ENCODE measurements at places on chromosomes 2 and 18.

DNA sequence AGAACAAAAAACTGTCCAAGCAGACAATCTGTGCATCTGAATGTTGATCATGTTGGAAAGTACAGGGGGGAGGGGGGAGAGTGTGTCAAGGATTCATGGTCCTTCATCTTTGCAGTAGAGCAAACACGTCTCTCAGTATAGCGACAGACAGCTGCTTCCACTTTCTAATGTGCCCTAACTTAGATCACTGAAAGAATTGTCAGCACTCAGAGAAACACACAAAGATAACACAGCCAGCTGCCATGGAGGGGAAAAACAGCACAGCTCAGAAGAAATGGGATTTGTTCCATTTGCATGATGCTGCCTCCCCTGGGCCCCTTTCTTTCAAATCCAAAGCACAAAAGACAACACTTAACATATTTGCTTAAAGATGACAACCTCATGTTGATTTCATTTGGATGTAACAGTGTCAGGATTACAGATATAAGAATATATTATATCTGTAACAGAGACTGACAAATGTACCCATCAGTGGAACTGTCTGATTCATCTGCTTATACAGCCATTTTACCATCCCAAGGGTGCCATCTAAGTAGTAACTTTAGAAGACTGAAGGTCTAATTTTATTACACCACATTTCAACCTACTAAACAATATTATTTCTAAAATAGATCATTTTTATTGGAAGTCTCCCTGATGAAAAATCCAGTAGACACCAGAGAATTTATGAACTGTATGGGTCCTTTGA lies 17.7 kb downstream of the FIGN start:
- H3K27ac ChIP-seq, result no peak overlapping the region
- H3K4me3 ChIP-seq, result no peak overlapping the region
- H3K36me3 ChIP-seq, result no peaks in the 10 kb centered on the region
- H3K4me1 ChIP-seq, result no peaks in the 10 kb centered on the region
- no peak for DNase-seq

DNA sequence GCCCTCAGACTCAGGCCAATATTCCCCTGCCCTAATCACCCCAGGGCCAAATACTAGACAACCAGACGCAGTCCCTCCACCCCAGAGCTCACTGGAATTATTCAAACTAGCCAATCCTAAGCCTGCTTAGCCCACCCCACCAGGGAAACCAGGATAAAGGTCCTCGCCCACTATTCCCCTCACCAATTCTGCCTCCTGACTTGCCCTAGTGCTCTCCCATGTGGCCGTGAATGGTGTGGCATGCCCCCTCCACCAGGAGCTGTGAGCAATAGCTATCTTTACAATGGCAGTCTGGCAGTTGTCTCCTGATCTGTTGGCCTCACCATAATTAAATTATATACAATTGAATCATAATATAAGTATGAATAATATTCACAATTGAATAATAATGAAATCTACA lies 42.3 kb downstream of the FAM124B start:
- no peak overlapping the region for H3K4me3 ChIP-seq
- DNase-seq, result no peak
- no peak overlapping the region for H3K27ac ChIP-seq
- no peaks in the 10 kb centered on the region for H3K27me3 ChIP-seq

GRCh38 chr18:48548921-48549320 lies 10.1 kb downstream of the CTIF start:
- no peak for DNase-seq
- H3K27ac ChIP-seq, result no peak overlapping the region
- H3K4me3 ChIP-seq, result no peak overlapping the region
- H3K36me3 ChIP-seq, result no peaks in the 10 kb centered on the region

GRCh38 chr2:50885948-50886347 lies 146.0 kb downstream of the NRXN1 start:
- H3K4me3 ChIP-seq, result no peak overlapping the region
- H3K27ac ChIP-seq, result no peak overlapping the region
- H3K27me3 ChIP-seq, result no peaks in the 10 kb centered on the region
- H3K36me3 ChIP-seq, result no peaks in the 10 kb centered on the region
- H3K4me1 ChIP-seq, result no peaks in the 10 kb centered on the region
- DNase-seq, result no peak

DNA sequence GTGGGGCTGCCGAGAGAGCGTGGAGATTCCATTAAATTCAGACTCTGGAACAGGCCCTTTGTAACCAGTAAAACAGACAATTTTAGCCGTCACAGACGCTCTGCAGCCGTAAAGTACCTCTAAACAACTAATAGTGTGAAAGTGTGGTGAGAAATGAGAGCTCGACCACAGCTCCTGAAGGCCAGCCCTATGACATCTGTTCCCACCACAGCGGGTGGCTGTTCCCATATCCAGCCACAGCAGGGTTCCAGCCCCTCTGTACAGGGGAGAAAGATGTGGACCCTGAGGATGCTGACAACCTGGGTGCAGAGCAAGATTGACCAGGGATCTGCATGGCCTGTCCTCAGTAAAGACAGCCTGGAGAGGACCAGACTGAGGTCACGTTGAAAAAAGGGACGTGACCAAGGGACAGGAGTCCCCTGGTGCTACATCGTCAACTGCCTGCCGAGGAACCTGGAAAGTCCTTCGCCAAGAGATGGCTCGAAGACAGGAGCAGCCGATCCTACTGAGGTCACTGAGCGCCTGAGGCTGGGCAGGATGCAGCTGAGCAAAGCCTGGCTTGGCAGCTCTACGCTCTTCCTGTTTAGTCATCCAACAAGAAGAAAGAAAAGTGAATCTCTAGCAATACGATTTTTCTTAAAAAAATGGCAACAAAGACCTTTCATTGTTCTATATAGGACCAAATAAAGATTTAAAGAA lies 831.7 kb downstream of the RNF144A start:
- H3K27ac ChIP-seq, result no peak overlapping the region
- no peak overlapping the region for H3K4me3 ChIP-seq
- H3K27me3 ChIP-seq, result no peaks in the 10 kb centered on the region
- no peaks in the 10 kb centered on the region for H3K36me3 ChIP-seq

DNA sequence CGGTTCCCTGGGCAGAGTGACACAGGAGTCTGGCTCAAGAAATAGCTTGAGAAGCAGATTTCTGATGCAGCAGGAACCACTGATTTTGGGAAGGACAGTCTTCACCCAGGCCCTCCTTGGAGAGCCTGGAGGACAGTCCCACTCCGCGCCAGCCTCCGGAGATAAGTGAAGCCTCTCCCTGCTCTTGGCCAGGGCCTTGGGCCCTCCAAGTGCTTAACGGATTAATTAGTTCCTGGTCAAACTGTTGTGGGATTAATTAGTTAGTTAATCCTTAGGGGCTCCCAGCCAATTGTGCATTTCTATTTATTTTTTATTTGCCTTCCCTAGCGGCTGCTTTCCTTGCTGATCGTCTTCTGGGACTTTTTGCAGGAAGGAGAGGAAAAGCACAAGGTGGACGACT lies 19.6 kb downstream of the CPLX4 start:
- no peaks in the 10 kb centered on the region for H3K4me1 ChIP-seq
- H3K4me3 ChIP-seq, result no peak overlapping the region
- no peak for DNase-seq

- DNase-seq, result no peak
- H3K4me3 ChIP-seq, result no peak overlapping the region
- peaks cover 10% of the 10 kb centered on the region for H3K36me3 ChIP-seq
- no peaks in the 10 kb centered on the region for H3K27me3 ChIP-seq
- H3K27ac ChIP-seq, result no peak overlapping the region
These were observed 33.1 kb downstream of the TUBB6 start for GRCh38 chr18:12340945-12341660.

DNA sequence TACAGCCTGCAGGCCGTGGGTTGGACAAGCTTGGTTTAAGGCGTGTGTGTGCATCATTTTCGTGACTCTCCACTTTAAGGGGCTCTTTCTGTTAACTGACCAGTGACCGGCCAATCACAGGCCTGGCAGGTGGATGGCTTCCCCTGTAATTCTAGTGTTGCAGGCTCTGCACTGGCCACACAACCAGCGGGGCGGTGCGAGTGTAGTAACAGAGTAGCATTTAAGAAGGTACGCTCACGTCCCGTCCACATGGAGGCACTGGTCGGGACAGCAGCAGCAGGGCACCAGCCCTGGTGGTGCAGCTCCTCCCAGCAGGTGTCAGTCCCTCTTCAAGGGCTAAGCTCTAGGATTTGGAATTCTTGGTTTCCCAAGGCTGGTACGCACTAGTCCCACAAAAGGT lies 8.0 kb upstream of the ANO7 start:
- H3K27ac ChIP-seq, result no peak overlapping the region
- no peaks in the 10 kb centered on the region for H3K4me1 ChIP-seq
- DNase-seq, result no peak

DNA sequence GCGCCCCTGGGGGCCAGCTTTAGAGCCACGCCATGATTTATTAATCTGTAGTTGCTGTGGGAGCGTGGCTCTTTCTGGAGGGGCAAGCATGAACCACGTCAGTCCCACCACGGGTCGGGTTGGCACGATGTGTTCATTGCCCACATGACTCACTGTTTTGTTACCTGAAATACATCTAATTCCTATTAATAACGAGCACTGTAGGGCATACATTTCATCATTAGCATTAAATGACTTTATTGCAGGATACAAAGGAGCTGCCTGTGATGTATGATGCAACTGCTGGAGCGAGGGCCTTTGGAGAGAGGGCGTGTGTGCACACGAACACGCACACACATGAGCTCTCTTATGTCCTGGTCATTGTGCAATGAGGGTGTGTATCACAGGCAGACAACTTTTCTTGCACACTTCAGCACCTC lies 127.0 kb downstream of the INHBB start:
- DNase-seq, result peak; percentile 68
- no peaks in the 10 kb centered on the region for H3K4me1 ChIP-seq
- H3K36me3 ChIP-seq, result no peaks in the 10 kb centered on the region
- H3K27me3 ChIP-seq, result no peaks in the 10 kb centered on the region
- H3K4me3 ChIP-seq, result no peak overlapping the region

GRCh38 chr18:13455471-13455870 lies 236.9 kb downstream of the LDLRAD4 start:
- H3K27ac ChIP-seq, result no peak overlapping the region
- no peak for DNase-seq
- peaks cover 7% of the 10 kb centered on the region for H3K27me3 ChIP-seq
- no peak overlapping the region for H3K4me3 ChIP-seq

DNA sequence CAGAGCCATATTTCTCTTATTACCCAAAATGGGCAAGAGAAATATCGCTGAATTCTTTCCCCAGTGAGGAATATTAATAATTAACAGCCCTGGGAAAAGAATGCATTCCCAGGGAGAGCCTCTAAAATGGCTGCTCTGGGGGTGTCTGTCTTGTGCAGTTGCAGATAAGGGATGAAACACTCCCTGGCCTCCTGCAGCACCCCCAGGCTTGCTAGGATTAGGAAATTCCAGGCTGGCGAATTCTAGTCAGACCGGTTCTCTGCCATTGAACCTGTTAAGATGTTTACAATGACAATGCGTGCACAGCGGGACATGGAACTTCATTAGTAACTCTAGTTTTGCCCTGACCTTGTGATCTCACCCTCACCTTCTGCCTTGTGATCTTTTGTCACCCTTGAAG lies 24.5 kb downstream of the MRPL30 start:
- H3K4me1 ChIP-seq, result no peaks in the 10 kb centered on the region
- no peak for DNase-seq
- no peak overlapping the region for H3K4me3 ChIP-seq

GRCh38 chr18:66124394-66124793 lies 373.6 kb downstream of the CDH7 start:
- no peaks in the 10 kb centered on the region for H3K36me3 ChIP-seq
- no peaks in the 10 kb centered on the region for H3K27me3 ChIP-seq
- no peaks in the 10 kb centered on the region for H3K4me1 ChIP-seq

DNA sequence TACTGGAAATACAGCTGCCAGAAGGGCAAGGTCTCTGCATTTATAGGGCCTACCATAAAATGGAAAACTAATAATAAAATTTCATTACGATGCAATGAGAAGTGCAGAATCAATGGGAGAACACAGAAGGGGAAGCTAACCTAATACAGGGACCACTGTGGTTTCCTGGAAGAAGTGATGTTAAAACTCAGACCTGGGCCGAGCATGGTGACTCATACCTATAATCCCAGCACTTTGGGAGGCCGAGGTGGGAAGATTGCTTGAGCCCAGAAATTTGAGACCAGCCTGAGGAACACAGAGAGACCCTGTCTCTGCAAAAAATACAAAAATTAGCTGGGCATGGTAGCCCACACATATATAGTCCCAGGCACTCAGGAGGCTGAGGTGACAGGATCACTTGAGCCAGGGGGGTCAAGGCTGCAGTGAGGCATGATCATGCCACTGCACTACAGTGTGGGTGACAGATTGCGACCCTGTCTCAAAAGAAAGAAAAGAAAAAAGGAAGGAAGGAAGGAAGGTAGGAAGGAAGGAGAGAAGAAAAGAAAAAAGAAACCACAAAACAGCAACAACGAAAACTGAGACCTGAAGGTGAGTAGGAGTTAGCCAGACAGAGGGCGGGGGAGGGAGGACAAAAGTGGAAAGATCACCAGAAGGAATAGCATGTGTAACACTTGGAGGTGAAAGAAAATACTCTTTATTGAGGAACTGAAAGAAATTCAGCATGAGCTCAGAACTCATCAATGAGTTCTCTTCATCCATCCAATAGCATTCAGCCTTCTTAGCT lies 58.3 kb upstream of the DTNA start:
- H3K4me1 ChIP-seq, result no peaks in the 10 kb centered on the region
- H3K4me3 ChIP-seq, result no peak overlapping the region
- H3K36me3 ChIP-seq, result no peaks in the 10 kb centered on the region
- no peak for DNase-seq
- no peak overlapping the region for H3K27ac ChIP-seq

- DNase-seq, result no peak
- H3K4me3 ChIP-seq, result no peak overlapping the region
- H3K27me3 ChIP-seq, result peaks cover 4% of the 10 kb centered on the region
- no peak overlapping the region for H3K27ac ChIP-seq
- H3K36me3 ChIP-seq, result no peaks in the 10 kb centered on the region
- H3K4me1 ChIP-seq, result no peaks in the 10 kb centered on the region
These were observed 26.0 kb downstream of the PLEK start for GRCh38 chr2:68391099-68391498.

DNA sequence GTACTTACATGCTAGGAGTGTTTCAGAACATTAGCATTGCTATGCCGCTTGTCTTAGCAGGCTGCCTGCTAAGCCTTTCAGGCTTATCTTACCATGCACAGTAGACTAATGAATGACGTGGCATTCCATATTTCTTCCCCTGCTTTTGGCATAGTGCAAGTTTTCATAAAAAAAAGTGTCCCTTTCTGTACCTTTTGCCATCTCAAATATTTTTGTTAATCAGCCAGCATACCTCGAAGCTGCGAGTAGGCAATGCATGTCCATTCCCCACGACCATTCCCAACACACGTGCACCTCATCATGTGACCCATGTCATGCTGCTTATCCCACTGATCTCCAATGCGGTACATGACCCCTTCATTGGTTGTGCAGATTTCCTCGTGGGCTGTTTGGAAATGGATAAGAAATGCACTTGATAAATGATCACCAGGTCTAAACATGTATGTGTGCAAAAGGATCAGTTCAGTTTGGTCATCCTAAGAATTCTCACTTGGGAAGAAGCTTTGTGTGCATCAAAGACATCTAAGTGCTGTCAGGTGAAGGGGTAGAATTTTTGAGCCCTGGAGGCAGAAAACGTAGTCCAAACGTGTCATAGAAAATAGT lies 13.9 kb downstream of the FN1 start:
- H3K27me3 ChIP-seq, result no peaks in the 10 kb centered on the region
- no peak for DNase-seq
- H3K36me3 ChIP-seq, result no peaks in the 10 kb centered on the region
- no peak overlapping the region for H3K4me3 ChIP-seq
- no peak overlapping the region for H3K27ac ChIP-seq
- no peaks in the 10 kb centered on the region for H3K4me1 ChIP-seq

- peaks cover 11% of the 10 kb centered on the region for H3K36me3 ChIP-seq
- no peaks in the 10 kb centered on the region for H3K4me1 ChIP-seq
- no peak for DNase-seq
- no peak overlapping the region for H3K4me3 ChIP-seq
These were observed 51.0 kb downstream of the ACTR3 start for GRCh38 chr2:113940891-113941290.

Data from small intestine (tissue), 16 donors.